ENCODE measurements at places on chromosomes 3 and 15.
A peak's percentile ranks its signal among the peaks of the same experiment; 100 is the strongest.

DNA sequence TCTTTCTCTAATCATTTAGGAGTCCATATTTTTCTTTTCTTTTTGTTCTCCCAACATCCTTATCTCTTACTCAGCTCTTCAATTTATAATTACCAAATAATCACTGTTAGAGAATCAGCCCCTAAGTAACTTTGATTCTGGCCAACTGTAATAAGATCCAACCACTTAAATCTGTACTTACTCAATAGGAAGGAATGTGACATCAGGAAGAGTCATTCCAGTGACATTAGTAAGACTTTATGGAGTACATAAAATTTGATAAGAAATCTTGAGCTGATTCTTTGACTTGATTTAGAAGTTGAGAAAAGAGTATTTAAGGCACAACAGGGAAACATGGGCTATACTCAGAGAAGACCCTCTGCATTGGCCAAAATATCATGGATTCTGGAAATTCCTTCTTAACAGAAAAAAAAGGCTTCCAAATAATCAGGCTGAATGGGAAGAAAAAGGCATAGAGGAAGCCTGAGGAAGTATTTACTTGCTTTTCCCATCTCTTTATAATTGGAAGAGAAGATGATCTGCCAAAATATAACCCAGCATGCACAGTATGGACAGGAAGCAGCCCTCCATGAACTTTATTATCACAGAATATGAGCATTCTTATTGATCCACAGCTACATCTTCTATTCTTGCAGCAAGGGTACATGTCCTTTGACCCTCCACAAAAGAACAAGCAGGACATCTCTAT is 289.7 kb upstream of the TPRG1 start:
- no peak for DNase-seq

DNA sequence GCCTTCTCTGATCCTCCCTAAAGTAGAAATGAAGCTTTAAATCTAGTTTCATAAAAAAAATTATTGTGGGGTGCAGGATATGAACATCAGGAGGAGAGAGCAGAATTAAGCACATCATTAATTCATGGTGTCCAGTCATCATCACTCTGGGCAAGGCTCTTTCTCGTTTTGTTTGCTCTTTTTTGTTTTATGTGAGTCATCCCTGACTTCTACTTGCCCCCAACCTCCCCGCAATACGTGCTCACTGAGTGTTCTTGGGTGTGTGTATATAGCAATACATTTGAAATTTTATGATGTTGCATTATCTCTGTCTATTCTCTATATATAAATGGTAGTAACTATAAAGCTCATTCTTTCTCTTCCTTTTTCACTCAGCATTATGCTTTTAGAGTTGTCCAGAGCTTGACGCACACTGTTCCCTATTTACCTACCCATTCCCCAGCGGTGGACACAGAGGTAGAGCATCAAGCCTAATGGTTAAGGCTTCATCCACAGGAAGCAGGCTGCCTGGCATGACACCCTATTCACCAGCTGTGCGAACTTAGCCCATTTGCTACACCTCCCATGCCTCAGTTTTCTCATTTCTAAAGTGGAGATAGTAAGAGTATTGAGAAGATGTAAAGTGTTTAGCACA is 72.3 kb downstream of the CD200R1L start:
- DNase-seq, result peak; percentile 15

DNA sequence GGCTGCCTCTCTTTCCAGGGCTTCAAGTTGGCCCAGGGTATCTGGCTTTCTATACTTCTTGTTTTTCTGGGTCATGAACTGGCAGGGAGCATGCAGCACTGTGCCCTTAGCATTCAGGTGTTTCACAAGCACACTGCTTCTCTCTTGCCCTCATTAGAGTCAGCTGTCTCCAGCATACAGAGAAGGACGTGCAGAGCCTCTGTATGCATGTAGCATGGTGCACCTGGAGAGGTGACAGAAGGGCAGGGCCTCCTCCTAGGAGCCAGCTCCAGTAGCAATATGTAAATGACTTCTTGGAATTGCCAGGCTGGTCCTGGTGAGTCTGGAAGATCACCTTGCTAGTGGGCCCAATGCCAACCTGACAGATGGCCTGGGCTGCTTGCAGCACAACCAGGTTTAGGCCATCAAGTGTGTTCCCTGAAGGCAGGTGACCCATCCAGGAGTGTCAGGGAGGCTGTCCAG is 44.8 kb upstream of the ATP2C1 start:
- DNase-seq, result no peak

DNA sequence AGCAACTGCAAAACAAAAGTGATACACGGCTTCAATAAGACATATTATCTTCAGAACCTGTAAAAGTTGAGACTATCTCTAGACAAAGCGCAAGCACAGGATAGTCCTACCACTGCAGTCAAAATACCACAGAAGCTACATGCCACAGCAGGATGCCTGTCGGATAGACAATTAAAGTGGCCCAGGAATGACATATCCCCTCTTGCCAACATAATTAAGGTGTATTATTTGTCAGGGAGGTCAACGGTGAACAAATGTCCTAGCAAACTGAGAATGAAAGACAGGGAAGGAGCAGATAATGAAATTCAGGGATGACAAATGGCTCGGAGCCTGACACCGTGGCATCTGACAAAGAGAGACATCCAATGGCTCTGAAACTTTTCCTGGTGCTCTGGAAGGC is 185.7 kb downstream of the MECOM start:
- DNase-seq, result no peak

GRCh38 chr15:91257746-91258414 is 157.8 kb downstream of the SV2B start:
- DNase-seq, result no peak

Data from CD4-positive, alpha-beta T cell treated with Interleukin-17A for 4 hours (primary cell).